PC-3 (cell line): ENCODE measurements at places on chromosomes 5 and 9. TPM values are rescaled to one million over a fixed set of nuclear protein-coding genes. Genes with fewer than 3 reads are reported as not detected.

- DNase-seq: peak; percentile 45
- no peaks in the 10 kb centered on the region for H3K27me3 ChIP-seq
- no peak overlapping the region for H3K27ac ChIP-seq
- no peak overlapping the region for H3K4me3 ChIP-seq
- H3K4me1 ChIP-seq: no peaks in the 10 kb centered on the region
Observed at GRCh38 chr5:14081791-14082190, 61.4 kb upstream of the TRIO start.

DNA sequence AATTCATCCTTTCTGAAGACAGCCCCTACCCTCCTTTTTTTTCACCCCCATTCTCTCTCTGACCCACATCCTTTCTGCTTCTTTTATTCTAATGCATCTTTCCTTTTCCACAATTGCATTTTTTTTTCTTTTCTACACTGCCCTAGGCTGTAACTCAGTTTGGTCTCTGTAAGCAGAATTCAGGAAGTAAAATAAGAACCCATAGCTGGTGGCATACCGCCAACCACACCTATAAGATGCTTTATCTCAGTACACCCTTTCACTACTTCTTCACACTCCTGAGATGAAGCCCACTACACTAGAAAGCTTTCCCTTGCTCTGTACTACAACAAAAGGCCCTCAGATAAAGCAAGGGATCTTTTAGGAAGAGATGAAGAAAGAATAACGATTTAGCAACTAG, 16.1 kb upstream of the TSSK1B start:
- no peak overlapping the region for H3K27ac ChIP-seq
- H3K27me3 ChIP-seq: no peaks in the 10 kb centered on the region; the same call in 1 of the 2 replicates
- no peaks in the 10 kb centered on the region for H3K4me1 ChIP-seq
- H3K4me3 ChIP-seq: no peak overlapping the region

GRCh38 chr5:92885950-92886349, 695.1 kb downstream of the NR2F1-AS1 start:
- H3K36me3 ChIP-seq: no peaks in the 10 kb centered on the region
- no peak for DNase-seq
- H3K27me3 ChIP-seq: no peaks in the 10 kb centered on the region
- H3K4me3 ChIP-seq: no peak overlapping the region
- H3K4me1 ChIP-seq: peaks cover 4% of the 10 kb centered on the region; the same call in 1 of the 2 replicates

DNA sequence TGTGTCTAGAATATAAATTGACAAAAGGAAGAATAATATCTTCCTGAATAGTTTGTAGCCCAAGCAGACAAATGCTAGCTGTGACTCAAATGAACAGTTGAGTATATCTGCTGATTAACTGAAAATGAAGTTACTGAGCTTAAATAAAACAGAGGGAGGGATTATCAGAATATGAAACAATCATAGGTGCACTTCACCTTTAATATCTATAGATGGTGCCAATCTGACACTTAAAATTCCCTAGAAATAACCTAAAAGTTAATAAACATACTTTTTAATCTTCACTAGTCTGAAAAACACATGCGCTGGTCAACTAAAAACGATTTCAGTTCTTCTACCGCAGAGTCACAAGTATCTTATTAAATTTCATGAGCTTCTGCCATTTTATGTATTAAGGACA, 280.8 kb upstream of the RASA1 start:
- H3K27ac ChIP-seq: no peak overlapping the region
- H3K4me1 ChIP-seq: no peaks in the 10 kb centered on the region

DNA sequence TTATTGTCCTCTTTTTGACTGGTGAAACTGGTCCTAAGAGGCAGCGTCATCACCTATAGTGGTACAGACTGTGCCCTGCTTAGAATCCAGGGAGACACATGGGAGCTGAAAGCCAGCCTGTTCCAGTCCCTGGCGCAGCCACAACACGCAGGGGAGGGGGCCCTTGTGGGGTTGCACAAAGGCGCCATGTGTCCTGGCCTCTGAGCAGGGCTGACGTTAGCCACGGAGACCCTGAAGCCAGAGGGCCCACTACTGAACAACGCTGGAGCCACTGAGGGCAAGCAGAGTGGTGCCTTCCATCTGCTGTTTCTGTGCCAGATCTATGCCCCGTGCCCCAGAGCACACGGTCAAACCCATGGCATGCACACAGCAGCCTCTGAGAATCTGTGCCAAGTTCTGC, 147.3 kb downstream of the ACTL7B start:
- H3K36me3 ChIP-seq: no peaks in the 10 kb centered on the region
- no peak for DNase-seq
- H3K27me3 ChIP-seq: no peaks in the 10 kb centered on the region
- peaks cover 7% of the 10 kb centered on the region; the same call in 1 of the 2 replicates for H3K4me1 ChIP-seq

- no peaks in the 10 kb centered on the region for H3K4me1 ChIP-seq
- H3K36me3 ChIP-seq: no peaks in the 10 kb centered on the region
- no peak for DNase-seq
- H3K4me3 ChIP-seq: no peak overlapping the region
Observed at GRCh38 chr9:119453490-119453911, 84.3 kb upstream of the BRINP1 start.

DNA sequence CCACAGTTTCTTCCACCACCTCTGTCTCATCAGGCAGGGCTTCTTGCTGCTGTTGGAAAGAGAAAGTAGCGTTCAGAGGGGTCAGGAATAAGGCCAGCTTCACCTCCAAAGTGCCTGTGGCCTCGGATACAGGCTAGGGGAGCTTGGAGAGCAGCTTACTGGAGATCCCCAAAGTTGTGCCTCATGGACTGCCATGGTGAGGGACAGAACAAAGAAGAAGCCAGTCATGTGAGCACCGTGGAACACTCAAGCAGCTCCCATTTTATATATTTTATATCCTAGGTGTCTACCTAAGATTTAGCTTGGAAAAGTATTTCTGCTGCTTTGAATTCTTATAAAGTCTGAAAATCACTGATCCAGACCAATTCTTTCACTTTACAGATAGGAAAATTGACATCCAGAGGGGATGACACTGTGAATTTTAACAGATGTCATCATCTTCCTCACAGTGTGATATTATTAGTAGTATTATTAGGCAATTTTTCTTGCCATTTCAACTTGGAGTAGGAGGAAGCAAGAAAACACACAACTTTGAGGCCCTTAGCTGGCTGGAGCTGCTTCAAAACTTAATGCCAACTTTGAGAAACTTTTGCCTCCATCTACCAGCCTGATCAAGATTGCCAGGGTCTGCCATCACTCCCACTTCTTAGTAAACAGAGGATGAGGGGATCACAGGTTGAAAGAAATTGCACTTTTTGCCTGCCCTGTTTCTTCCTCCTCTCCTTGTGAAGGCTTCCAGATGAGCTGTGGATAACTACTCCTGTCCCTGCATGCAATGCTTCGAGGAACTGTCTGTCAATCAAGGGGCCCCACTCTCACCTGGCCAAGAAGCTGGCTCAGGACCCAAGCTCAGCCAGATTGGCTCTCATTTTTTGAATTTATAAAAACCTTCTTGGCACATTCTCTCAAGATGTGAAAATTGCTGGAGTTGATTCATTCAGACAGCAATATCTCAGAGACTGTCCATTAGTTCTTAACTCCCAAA, 11.8 kb downstream of the SPARC start:
- DNase-seq: no peak
- H3K4me3 ChIP-seq: no peak overlapping the region
- peaks cover 29% of the 10 kb centered on the region for H3K4me1 ChIP-seq
- no peaks in the 10 kb centered on the region for H3K36me3 ChIP-seq

GRCh38 chr5:1568201-1568979, 44.6 kb upstream of the LPCAT1 start:
- DNase-seq: peak; percentile 90
- H3K4me3 ChIP-seq: no peak overlapping the region
- no peaks in the 10 kb centered on the region; the same call in 1 of the 2 replicates for H3K36me3 ChIP-seq

- H3K27ac ChIP-seq: no peak overlapping the region
- H3K27me3 ChIP-seq: no peaks in the 10 kb centered on the region
- DNase-seq: no peak
- peaks cover 28% of the 10 kb centered on the region for H3K4me1 ChIP-seq
- H3K4me3 ChIP-seq: no peak overlapping the region
Observed at GRCh38 chr5:58403822-58404433, 56.0 kb downstream of the PLK2 start.

DNA sequence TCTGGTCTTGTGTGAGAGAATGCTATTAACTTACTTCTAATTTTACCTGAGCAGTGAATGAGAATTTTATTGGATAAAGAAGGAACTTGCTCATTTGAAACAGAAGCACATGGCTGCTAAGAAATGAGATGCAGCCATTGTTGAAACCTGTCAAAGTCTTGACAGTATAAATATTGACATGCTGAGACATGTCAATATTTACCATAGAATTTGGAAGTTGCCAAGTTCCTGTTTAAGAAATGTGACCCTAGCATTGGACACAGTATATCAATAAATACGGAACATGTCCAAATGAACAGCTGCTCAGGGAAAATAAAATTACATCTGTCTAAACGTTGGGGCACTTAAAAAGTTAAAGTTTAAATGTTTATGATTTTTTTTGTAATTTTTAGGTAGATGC, 7.8 kb downstream of the XRCC4 start:
- DNase-seq: peak; percentile 38
- H3K27ac ChIP-seq: no peak overlapping the region
- no peaks in the 10 kb centered on the region for H3K36me3 ChIP-seq
- H3K4me1 ChIP-seq: 0 out of 2 replicates have a peak, but pooled peaks cover 5% of the 10 kb centered on the region
- no peak overlapping the region for H3K4me3 ChIP-seq

- DNase-seq: no peak
- H3K27me3 ChIP-seq: no peaks in the 10 kb centered on the region
- no peaks in the 10 kb centered on the region for H3K36me3 ChIP-seq
- no peak overlapping the region for H3K4me3 ChIP-seq
Observed at GRCh38 chr5:40141418-40141817, 538.3 kb upstream of the PTGER4 start.

DNA sequence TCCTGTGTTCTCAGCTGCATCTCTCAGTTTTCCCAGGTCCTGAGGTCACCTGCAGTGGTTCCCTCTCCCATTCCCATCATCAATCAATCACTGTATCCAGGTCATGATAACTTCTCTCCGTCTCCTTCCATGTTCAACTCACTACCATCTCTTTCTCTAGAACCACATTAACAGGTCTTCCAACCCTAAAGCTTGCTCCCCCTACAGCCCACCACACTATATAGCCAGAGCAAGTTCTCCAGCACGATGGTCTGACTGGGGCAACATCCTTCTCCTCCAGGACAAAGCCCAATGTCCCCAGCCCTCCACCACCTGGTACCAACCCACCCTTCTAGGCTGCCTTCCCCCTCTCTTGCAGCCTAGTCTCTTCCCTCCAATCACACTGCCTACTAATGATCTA, 241.6 kb downstream of the CDK5RAP2 start:
- H3K4me3 ChIP-seq: no peak overlapping the region
- no peaks in the 10 kb centered on the region for H3K4me1 ChIP-seq
- H3K27ac ChIP-seq: no peak overlapping the region
- no peaks in the 10 kb centered on the region for H3K27me3 ChIP-seq
- H3K36me3 ChIP-seq: no peaks in the 10 kb centered on the region
- no peak for DNase-seq

GRCh38 chr9:69081261-69081660, 45.7 kb downstream of the FXN start:
- no peak overlapping the region for H3K27ac ChIP-seq
- no peaks in the 10 kb centered on the region for H3K36me3 ChIP-seq
- H3K4me1 ChIP-seq: no peaks in the 10 kb centered on the region
- DNase-seq: no peak

GRCh38 chr5:6900247-6901227, 187.3 kb downstream of the TENT4A start:
- H3K27me3 ChIP-seq: peaks cover 62% of the 10 kb centered on the region
- no peak overlapping the region for H3K4me3 ChIP-seq
- H3K27ac ChIP-seq: no peak overlapping the region
- DNase-seq: no peak

- peak overlapping the region; percentile 97 for H3K27ac ChIP-seq
- no peaks in the 10 kb centered on the region for H3K36me3 ChIP-seq
- H3K4me3 ChIP-seq: peak overlapping the region; percentile 51
- no peaks in the 10 kb centered on the region for H3K27me3 ChIP-seq
- peak; percentile 85 for DNase-seq
Observed at GRCh38 chr5:14036514-14036913, 92.0 kb upstream of the DNAH5 start.

DNA sequence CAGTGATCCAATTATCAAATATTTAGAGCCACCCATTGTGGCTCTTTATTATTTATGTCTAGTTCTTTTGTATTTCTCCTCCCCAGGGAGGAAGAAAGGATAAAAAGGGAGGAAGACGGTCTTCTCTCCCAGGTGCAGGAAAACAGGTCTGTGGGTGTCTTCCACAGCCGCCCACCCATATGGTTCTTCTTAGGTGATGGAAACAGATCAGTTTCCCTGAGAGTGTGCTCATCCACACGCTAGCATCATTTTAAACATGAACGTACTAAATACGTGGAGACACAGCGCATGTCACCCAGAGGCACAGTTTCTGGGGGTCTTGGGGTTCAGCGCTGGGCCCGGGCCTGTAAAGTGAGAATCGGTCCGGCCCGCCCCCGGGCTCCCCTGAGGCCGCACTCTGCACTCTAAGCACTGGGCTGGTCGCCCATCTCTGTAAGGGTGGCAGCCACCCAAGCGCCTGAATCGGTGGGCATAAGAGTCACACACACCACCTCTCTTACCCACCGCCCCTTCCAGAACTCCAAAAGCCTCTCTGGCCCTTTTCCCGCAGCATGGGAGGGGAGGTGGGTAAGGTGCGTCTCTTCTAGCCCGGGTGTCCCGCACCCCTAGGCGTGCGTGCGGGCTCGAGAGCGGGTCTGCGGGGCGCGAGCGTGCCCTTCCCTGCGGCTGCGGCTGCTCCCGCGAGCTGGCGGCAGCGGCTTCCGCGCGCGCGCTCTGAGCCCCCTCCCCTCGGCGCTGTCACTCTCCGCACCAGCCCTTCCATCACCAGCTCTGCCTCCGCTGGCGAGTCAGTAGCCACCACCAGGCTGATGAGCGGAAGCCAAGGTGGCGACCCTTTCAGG, 1.3 kb downstream of the PTCH1 start:
- H3K4me3 ChIP-seq: peak overlapping the region; percentile 63
- DNase-seq: no peak
- H3K27me3 ChIP-seq: no peaks in the 10 kb centered on the region
- H3K4me1 ChIP-seq: peaks cover 12% of the 10 kb centered on the region; the same call in 1 of the 2 replicates
- H3K27ac ChIP-seq: no peak overlapping the region

GRCh38 chr5:1658665-1659064, 134.9 kb upstream of the LPCAT1 start:
- no peaks in the 10 kb centered on the region for H3K4me1 ChIP-seq
- no peak for DNase-seq
- no peak overlapping the region for H3K4me3 ChIP-seq
- H3K27ac ChIP-seq: no peak overlapping the region
- peaks cover 20% of the 10 kb centered on the region for H3K27me3 ChIP-seq
- H3K36me3 ChIP-seq: no peaks in the 10 kb centered on the region

LEAP2 gene
- total RNA-seq: 0.36 TPM in 1 of 2 replicates, not detected in the other

PALM2AKAP2 gene
- total RNA-seq: 0.22 and 1.2 TPM in 2 replicates
